ENCODE measurements at places on chromosomes 13 and 19.

DNA sequence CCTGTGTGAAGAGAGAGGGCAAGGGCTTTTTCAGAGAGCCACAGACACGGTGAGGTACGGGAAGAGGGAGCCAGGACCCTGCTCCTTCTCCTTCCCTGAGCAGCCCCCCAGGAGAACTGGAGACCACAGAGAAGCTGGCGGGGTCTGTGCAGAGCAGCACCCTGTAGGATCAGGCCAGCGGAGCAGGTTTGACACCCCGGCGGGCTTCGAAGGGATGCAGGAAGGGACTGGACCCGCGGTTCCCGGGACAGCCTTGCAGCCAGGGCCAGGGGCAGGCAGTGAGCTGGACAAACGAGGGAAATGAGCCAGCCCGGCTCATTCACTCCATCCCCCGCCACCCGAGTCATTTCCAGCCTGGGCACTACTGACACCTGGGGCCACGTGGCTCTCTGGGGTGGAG is 22.2 kb downstream of the CPAMD8 start:
- DNase-seq, result no peak

- DNase-seq, result no peak
Observed at GRCh38 chr13:42275098-42275471, 3.1 kb downstream of the AKAP11 start.

DNA sequence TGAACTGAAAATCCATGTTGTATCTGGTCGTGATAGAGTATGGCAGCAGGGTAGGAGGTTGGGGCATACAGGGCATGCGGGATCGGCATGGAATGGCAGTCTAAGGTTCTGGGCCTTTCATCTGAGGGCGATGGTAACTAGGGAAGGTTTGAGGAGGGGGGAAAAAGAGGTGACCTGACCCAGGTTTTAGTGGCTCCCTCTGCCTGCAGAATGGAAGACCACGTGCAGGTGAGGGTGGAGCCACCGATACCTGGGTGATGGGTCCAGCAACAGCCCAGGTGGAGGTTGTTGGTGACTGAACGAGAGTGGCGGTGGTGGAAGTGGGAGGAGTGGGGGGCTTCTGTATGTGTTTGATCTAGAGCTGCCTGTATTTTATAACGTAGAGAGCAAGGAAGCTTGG is 3.8 kb downstream of the ZNF749 start:
- DNase-seq, result no peak

GRCh38 chr19:54418030-54418929 is 3.0 kb downstream of the TTYH1 start:
- DNase-seq, result no peak

- DNase-seq, result no peak
Observed at GRCh38 chr13:23377983-23378632, 55.4 kb downstream of the SACS start.

GRCh38 chr13:93956426-93956825 is 523.1 kb downstream of the DCT start:
- DNase-seq, result no peak

DNA sequence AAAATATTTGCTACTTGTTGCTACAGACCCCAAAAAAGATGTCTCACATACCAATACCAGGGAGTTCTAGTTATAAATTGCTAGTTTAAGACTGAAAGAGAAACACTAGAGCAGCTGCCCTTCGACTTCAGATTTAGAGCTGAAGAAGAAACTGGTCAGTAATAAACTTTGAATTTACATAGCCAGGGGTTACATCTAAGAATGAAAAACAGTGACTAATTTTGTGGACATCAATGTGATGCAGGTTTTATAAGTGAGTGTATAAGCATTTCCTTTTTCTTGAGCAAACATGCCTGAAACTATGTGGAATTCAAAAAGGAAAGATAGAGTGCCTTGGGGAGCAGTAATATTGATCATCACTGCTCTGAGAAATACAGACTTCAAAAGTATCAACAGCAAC is 724.9 kb upstream of the MIR17HG start:
- no peak for DNase-seq

- DNase-seq, result no peak
Observed at GRCh38 chr13:38871275-38871674, 119.4 kb downstream of the STOML3 start.

- DNase-seq, result no peak
Observed at GRCh38 chr19:19421299-19421696, 15.8 kb downstream of the GATAD2A start.

DNA sequence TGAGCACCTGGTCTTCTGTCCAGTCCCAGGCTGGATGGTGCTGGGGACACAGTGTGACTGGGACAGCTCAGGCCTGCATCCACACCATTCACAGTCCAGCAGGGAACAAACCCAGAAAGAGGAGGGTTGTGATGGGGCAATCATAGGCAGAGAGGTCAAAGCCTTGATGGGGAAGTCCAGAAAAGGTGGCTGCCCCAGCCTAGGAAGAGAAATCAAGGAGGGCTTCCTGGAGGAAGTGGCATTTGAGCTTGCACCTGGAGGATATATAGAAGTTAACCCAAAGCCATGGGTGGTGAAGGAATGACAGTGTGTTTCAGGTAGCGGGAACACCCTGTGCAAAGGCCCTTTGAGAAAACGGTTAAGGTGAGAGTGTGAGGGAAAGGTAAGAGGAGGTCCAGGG is 2.6 kb upstream of the PRX start:
- DNase-seq, result no peak

GRCh38 chr19:16446724-16447368 is 24.9 kb downstream of the EPS15L1 start:
- no peak for DNase-seq

Measured in NCI-H82 (cell line).